ENCODE measurements at places on chromosomes 11 and 22.
A peak's percentile ranks its signal among the peaks of the same experiment; 100 is the strongest.

DNA sequence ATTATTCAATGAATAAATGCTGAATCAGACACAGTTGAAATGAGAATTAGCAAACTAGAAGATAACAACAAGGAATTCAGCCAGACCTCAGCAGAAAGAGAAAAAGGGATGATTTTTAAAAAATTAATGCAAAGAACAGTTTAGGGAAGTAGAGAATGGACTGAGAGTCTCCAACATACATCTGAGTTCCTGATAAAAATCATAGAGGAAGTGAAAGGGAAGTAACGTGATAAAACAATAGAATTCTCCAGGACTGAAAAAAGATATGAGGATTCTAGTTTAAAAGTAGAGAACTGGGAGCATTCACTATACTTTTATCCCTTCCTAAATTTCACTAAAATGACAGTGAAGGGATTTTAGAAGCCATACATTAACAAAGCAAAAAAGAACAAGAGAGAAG, 592.0 kb downstream of the SOX6 start:
- no peak for DNase-seq

GRCh38 chr11:2121227-2122130, 17.7 kb downstream of the IGF2 start:
- no peak for DNase-seq

- no peak for DNase-seq
These were observed 368.1 kb downstream of the DCDC1 start for GRCh38 chr11:31001427-31001826.

- DNase-seq, result no peak
These were observed 105.8 kb upstream of the SLC5A12 start for GRCh38 chr11:26827567-26828081.

DNA sequence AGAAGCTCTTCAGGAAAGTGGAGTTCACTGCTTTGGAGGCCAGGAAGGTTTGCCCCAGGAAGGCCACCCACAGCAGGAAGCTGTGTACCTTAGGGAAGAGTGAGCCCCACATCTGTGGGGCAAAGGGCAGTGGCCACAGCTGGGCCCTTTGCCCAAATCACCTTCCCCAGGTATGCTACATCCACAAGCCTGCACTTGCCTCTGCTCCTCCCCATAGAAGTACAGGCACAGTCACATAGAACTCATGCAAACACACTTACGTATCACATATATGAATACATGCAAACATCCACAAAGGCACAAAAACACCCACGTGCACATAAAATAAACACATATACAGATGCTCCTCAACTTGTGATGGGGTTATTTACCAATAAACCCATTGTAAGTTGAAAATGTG, 2.1 kb downstream of the TRIM29 start:
- DNase-seq, result no peak

GRCh38 chr22:28955817-28956216, 72.4 kb downstream of the ZNRF3 start:
- DNase-seq, result peak; percentile 11

- no peak for DNase-seq
These were observed 5.6 kb downstream of the TMA7B start for GRCh38 chr22:39965748-39966147.

DNA sequence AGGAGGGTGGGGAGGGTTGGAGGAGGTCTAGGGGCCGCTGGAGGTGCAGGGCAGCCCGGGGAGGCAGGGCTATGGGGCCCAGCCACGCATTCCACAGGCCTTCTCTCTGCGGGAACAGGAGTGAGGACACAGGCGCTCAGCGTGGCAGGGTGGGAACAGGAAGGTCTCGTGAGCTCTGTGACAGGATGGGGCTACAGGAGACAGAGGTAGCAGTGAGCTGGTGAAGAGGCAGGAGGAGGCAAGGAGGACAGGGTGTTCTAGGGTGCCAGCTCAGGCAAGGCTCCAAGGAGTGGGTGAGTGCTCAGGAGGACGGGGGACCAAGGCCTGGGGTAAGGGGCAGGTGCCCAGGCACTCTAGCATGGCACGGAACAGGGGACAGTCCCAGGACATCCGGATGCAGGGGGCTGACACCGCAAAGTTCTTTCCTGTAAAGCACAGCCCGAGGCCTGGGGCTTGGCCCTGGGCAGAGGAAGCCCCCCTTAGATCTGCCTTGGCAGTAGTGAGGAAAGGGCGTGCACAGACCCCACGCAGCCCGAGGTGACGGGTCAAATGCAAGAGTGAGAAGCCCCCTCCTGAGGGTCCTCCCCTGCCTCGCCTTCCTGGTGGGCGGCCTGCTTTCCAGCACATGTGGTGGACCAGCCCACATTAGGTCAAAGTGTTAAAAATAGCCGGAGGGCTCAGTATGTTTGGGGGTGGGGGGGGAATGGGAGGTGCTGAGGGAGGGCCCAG, 4.7 kb upstream of the NEAT1 start:
- DNase-seq, result no peak

DNA sequence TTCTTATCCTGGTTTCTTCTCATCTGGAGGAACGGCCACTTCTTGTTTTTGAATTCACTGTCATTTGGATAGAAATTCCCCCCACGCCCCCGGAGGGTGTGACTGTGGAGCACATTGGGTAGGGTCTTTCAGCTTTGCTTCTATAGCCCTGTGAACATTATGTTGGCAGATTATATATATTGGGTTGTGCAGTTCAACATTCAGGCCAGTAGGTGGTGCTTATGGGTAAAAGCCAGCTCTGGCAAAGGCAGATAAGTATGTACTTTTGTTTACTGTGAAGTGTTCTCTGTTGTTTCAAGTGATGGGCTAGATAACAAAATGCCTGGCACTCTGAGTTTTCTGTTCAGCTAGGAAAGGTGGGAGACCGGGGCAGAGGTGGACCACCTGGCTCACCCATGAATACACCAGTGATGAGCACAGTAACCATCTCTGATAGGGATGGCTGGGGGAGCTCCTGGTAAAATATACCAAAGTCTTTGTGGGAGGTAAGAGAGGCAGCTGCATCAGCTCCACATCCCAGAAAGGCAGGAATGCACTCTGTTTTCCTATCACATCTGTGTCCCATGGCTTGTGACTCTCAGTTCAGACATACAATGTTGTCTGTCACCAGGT, 1348.2 kb upstream of the RAG2 start:
- no peak for DNase-seq

GRCh38 chr22:31056986-31057599, 24.0 kb upstream of the SMTN start:
- no peak for DNase-seq

GRCh38 chr22:49971232-49972162, 10.9 kb downstream of the PIM3 start:
- DNase-seq, result peak; percentile 44

GRCh38 chr11:128515826-128516778, 71.3 kb downstream of the ETS1 start:
- no peak for DNase-seq

DNA sequence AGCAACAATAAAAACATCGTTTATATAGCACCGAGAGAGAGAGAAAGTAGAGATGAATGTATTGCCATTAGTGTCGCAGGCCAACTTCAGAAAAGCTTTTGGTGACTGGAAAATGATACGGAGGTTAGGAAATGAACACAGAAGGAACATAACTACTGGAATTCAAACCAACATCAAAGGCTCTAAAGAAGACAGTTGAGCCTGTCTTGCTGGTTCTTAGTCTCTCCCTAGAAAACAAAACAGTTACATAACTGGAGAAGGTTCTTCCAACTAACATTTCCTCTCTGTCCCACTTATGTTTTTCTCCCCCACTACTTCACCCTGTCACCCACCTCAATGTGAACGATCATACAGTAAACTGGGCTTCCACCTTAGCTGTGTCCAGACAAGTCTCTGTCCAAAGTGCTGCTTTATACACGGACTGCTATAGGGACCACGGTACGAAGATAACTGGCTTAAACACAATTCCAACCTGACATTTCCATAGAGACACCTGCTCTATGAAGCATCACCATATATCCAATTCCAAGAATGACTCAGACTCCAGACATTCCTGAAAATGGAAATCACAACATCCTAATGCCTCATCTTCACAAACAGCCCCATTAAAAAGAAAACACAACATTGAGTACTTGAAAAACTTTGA, 85.2 kb upstream of the ARHGAP32 start:
- DNase-seq, result no peak

- no peak for DNase-seq
These were observed 155.4 kb upstream of the CCDC90B start for GRCh38 chr11:83441601-83442000.

DNA sequence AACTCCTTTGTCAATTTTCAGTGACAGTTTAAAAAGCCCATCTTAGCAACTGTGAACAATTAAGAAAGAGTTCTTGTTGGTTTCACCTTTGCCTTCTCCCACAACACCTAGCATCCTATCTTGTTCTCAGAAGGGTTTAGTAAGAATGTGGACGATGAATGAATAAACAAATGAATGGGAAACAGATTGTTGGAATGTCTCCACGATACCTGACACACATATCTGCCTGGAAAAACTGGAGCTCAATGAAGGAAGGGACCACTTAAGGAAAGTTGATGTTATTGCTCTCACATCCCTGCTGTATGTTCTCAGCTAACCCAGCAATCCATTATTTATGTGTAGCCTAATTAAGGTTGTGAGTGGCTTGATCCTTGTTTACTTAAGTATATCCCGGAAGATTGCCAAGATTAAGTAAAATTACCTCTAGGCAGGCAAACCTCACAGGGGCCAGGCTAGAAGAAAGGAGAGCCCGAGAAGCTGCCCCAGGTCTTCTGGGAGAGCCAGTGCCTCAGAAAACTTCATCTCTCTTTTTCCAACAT, 286.4 kb downstream of the NXPE2 start:
- DNase-seq, result no peak

GRCh38 chr11:46272816-46273427, 4.5 kb upstream of the CREB3L1 start:
- no peak for DNase-seq

GRCh38 chr11:130514316-130514715, 65.9 kb downstream of the ADAMTS15 start:
- DNase-seq, result no peak

- no peak for DNase-seq
These were observed 37.2 kb downstream of the MS4A6A start for GRCh38 chr11:60145677-60146076.

- no peak for DNase-seq
These were observed 16.9 kb upstream of the WNT7B start for GRCh38 chr22:45993841-45994240.

GRCh38 chr11:110432713-110433392, 3.1 kb downstream of the FDX1 start:
- DNase-seq, result no peak

DNA sequence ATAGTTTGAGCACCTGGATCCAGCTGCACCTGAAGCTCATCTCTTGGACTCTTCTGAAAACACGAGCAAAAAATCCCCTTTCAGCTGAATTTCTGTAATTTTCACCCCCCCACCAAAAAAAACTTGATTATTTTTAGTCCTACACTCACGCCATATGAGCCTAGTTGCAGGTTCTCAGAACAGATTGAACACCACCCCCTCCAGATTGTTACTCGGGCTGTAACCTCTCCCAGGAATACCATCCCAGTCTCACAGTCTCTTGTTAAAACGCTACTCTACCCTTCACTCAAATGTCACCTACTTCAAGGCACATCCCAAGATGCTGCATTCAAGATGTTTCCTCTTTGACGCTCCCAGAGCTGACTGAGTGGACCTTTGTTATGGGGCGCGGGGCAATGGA, 96.3 kb upstream of the PRDM11 start:
- DNase-seq, result no peak

GRCh38 chr11:59923813-59924212, 14.4 kb upstream of the OOSP1 start:
- DNase-seq, result no peak

GRCh38 chr11:112579282-112579681, 318.6 kb upstream of the PLET1 start:
- no peak for DNase-seq

DNA sequence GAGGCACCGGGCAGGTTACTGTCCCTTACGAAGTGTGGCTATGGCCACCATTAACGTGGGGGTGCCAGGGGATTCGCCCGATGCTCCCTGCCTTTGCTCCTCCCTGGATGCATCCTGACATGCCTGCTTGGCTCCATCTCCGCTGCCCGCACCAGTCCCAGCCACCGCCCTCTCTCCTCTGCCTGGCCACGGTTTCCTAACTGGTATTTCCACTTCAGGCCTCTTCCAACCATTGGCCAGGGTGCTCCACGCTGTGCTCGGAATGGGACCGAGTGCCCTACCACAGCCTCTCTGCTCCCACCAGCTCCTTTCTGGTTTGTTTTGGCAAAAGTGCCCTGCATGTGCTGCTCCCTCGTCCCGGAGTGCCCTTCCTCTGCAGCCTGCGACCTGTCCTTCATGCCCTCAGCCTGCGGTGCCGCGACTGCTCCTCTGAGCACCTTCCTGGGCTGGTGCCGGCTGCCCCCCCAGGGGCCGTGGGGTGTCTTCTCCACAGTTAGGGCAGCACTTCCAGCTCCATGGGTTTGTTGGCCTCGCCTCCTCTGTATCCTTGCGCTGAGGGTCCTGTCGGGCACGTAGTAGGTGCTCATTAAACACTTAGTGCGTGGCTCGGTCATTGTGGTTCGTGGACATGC, 12.6 kb upstream of the GRAMD4 start:
- no peak for DNase-seq

DNA sequence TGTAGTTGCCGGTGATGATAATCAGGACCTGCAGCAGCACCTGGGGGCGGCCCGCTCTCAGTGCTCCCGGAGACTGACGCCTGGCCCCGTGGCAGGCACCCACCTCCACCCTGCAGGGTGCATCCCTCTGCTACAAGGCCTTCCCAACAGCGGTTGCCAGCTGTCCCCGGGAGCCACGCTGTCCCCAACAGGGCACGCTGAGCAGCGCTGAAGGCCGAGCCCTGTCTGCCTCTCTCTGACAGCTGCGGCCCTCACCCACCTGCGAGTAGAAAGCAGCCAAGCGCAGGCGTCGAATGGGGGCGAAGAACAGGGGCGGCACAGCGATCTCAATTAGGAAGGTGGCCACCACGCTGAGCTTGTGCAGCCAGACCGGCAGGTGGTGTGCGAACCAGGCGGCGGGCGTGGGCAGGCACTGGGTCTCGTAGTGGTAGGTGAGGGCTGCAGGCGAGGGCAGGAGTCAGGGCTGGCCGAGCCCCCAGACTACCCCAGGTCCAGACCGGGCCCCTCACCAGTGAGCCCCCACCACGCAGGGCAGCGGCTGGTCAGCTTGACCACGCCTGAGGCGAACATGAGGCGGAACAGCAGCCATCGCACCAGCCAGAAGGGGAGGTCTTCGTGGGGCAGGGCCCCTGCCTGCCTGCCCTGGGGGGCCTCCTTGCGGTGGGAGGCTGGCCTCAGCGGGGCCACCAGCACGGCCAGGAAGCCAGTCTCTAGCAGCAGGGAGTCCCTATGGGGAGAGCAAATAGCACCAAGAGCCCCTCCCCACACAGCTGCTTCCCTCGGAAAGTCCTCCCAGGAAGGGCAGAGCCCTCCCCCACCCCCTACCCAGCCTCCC, 1.5 kb downstream of the LMF2 start:
- no peak for DNase-seq
